ENCODE measurements at places on chromosomes 7 and 10.

- DNase-seq = no peak
Observed at GRCh38 chr10:77626266-77626935, 11.2 kb downstream of the KCNMA1 start.

DNA sequence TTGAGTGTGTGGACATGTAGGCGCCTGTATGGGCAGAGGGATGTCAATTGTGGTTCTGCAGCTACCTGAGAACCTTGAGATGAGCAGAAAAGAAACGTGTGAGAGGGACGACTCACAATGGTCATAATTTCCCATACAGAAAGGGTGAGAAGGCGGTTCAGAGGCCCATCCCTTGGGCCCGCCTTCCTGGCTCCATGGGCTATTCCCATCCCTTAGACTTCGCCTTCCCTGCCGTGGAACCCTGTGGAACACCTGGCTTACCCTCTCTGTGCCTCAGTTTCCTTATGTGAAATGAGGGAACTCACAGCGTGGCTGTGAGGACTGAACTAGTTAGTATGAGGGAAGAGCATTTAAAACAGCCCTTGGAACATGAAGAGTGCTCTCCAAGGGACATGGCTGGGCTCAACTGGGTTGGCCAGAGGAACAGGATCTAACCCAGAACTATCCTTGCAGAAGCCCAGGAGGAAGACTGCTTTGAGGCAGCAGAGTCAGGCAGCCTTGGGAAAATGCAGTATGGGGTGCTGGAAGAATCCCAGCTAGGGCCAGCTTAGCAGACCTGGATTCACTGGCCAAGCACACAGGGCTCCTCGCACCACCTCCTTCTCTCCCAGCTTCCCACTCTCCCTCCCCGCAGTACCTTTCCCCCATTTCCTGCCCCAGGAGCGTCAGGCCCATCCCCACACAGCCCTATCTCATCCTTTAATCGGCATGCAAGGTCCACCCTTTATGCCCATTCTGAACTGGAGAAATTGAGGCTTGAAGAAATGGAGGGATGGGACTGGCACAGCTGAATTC lies 11.1 kb upstream of the ZMIZ1 start:
- no peak for DNase-seq

- DNase-seq = no peak
Observed at GRCh38 chr10:36358736-36359135, 716.6 kb upstream of the FZD8 start.

DNA sequence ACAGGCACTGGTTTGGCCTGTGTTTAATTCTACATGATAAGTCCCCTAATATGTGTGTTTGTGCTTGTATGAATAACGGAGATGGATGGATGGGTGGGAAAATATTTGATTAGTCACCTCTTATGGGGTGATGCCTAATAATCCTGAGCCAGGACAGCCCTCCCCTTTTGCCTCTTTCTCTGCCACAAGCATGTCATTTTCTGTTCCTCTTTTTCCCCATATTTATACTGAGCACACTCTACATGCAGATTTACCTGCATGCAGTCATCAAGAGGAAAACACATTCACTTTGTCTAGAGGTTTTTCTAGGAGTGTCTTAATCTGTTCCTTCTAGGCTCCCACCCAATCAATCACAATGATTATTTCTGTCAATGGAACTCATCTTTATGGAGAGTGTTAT lies 111.6 kb upstream of the TBX20 start:
- no peak for DNase-seq

GRCh38 chr7:134920026-134920753 lies 66.1 kb upstream of the AGBL3 start:
- no peak for DNase-seq

DNA sequence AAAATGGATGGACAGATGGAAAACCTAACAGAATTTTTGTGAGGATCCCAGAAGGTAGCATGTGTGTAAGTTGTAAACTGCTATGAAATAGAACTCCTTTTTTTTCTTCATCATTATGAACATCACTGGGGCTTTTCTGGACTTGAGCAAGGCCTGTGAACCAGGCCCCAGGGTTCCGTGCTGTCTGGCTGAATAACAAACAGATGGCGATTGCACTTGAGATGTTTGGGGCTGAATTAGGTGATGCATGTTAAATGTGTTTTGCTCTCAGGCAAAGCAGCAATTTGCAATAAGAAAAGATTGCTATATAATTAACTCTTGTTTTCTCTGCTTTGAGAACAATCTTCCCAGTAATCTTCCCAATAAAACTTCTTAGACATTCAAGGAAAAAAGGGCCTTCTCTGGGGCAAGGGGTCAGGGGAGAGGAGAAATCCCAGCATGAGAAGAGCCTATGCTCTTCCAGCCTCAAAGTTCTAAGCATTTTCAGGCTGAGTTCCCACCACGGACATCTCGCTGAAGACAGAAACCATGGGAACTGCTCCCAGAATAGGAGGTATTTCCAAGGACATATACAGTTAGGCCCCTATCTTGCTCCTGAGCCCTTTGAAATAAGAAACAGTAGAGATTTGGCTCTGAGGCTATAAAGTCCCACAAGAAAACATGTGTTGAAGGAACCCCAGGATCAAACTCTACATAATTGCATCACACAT lies 98.7 kb downstream of the ITIH5 start:
- no peak for DNase-seq

GRCh38 chr10:124598196-124598595 lies 136.6 kb downstream of the LHPP start:
- no peak for DNase-seq

- no peak for DNase-seq
Observed at GRCh38 chr7:128714701-128715495, 24.3 kb upstream of the CALU start.

GRCh38 chr7:77434570-77435275 lies 18.6 kb upstream of the GSAP start:
- DNase-seq = no peak

DNA sequence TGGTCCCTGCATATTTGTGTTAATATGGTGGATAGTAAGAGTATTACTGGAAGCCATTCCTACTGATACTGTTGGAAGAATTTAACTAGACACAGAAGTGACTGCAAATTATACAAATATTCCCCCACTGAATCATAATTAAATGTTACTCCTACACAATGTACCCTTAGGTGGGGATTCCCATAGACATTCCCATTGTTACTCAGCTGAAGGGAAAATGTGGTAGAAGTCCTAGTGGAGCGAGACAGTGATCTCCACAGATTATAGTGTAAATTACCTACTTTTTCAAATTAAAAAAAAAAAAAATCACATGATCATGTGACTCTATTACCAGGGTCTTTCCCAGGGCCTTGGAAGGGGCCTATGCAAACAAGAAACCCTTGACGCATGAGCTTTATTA lies 611.8 kb downstream of the LRMDA start:
- no peak for DNase-seq

GRCh38 chr10:3192856-3193635 lies 20.5 kb upstream of the PITRM1 start:
- peak; percentile 77 for DNase-seq

- DNase-seq = peak; percentile 38
Observed at GRCh38 chr7:158808126-158808525, 21.2 kb downstream of the ESYT2 start.

- no peak for DNase-seq
Observed at GRCh38 chr7:157224627-157225026, 85.9 kb downstream of the UBE3C start.

GRCh38 chr10:27658788-27659187 lies 86.8 kb downstream of the MKX start:
- DNase-seq = no peak

DNA sequence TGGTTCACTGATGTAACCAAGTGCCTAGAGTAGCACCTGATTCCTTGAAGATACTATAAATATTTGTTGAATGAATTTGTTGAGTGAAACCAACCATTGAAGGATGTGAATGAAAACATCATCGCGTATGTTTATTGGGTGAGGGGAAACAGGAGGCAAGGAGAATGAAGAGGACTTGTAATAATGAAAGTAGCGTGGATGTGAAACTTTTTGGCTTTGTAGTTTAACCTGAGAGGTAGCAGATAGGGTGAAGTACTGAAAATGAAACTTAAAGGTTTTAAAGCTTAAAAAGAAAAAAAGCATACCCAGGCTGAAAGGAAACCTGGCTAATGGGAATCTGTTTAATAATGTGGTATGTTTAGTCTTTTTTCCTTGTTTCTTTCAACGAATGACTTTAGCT lies 5.2 kb downstream of the CCNY start:
- DNase-seq = no peak

- DNase-seq = no peak
Observed at GRCh38 chr10:3719024-3719843, 65.8 kb downstream of the KLF6 start.

GRCh38 chr10:122702275-122702674 lies 2.6 kb upstream of the C10orf120 start:
- no peak for DNase-seq

- DNase-seq = no peak
Observed at GRCh38 chr7:35260246-35260645, 6.3 kb upstream of the TBX20 start.

DNA sequence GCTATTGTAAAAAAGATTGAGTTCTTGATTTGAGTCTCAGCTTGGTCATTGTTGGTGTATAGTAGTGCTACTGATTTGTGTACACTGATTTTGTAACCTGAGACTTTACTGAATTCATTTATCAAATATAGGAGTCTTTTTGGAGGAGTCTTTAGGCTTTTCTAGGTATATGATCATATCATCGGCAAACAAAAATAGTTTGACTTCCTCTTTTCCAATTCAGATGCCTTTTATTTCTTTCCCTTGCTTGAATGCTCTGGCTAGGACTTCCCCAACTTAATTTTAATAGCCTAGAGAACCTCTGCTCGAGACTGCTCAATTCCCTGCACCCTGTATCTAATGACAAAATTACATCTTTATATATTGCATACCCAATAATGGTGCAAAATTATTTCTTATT lies 154.4 kb downstream of the CCDC7 start:
- DNase-seq = no peak

- no peak for DNase-seq
Observed at GRCh38 chr10:112957640-112958092, 7.6 kb downstream of the TCF7L2 start.

- DNase-seq = no peak
Observed at GRCh38 chr7:135757719-135758411, 9.3 kb upstream of the FAM180A start.

- DNase-seq = no peak
Observed at GRCh38 chr10:12559578-12560178, 210.3 kb downstream of the CAMK1D start.

DNA sequence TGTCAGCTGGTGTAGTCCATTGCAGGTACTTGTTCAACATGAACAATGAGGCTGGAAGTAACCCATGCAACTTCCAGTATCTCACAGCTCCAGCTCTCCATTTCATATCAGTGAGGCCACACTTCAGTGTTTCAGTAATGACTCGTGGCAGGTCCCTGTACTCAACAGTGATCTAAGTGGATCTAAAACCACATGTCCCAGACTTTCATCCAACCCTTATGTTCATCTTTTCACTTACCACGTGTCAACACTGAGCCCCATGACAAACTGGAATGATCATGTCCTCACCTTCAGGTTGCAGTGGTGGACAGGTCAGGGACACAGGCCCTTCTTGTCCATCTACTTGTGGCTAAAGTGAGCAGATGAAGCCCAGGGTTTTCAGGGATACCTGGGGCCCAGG lies 155.0 kb upstream of the GRB10 start:
- no peak for DNase-seq

GRCh38 chr10:83961620-83962019 lies 177.7 kb upstream of the GHITM start:
- DNase-seq = no peak

DNA sequence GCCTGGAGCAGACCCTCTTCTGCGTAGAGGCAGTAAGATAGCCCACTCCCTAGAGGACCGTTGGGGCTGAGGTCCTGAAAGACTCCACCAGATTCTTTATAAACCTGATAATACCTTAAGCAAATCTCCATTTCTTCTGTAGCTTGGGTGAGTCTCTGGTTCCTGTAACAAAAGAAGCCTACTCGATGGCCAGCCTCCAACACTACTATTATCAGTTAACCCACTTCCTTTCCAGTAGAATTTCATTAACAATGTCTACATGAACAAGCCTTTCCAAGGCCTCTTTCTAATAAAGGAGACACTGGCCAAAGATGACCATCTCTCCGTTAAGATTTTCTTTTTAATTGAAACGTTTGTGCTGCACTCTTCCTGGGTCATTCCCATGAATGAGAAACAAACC lies 201.7 kb upstream of the KCTD7 start:
- DNase-seq = no peak

DNA sequence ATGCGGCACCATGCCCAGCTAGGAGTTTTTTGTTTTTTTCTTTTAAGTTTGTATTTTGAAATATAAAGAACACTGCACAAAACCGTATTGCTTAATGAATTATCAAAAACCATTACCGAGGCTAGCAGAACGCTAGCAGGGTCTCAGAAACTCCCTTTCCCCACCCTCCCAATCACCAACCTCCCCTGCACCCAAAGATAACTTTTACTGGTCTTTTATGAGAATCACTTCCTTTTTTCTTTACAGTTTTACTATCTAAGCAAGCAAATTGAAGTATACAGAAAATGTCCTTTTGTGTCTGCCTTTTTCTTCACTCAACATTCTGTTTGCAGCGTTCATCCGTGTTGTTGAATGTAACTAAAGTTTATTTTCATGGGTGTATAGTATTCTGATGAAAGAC lies 13.4 kb downstream of the HIP1 start:
- no peak for DNase-seq

GRCh38 chr10:108411206-108411605 lies 1246.7 kb upstream of the SORCS1 start:
- DNase-seq = no peak

DNA sequence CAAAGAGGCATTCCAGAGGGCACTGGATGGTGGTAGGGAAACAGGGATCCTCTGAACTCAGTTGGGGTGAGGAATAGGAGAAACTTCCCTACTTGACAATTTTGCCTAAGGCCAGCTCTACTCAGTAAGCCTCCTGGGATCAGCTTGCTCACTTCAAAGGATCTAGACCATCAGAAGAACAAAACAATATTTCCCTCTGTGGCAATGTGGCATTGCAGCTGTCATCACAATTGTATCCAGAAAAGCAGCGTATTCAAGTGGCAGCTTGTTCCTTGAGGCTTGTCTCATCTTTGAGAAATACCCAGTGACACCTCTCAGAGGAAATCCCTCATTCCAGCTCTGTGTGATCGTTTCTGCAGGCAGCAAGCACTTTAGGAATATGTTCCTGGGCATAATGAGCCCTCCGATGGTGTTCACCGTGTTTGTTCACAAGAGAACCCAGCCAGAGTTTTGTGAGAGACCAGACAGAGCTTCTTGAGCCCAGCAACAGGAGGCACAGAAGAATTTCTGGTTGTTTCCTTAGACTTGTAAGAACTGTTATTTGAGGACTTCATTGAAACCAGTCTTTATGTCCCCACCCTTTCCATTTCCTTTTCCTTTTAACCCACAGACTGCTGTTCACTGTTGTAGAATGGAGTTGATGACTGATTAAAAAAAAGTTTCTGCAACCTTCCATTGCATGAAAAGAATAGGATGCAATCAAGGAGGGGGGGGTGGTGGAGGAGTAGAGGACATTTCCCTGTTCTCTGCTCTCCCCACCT lies 747.3 kb downstream of the LRMDA start:
- no peak for DNase-seq

- DNase-seq = no peak
Observed at GRCh38 chr10:35400595-35401268, 64.4 kb downstream of the CCNY start.

- DNase-seq = no peak
Observed at GRCh38 chr10:127934383-127934782, 27.5 kb downstream of the PTPRE start.

- no peak for DNase-seq
Observed at GRCh38 chr10:58109731-58110130, 158.0 kb downstream of the IPMK start.

- peak; percentile 4 for DNase-seq
Observed at GRCh38 chr10:36500266-36500665, 625.1 kb upstream of the ANKRD30A start.

Measured in Karpas-422 (cell line).